ENCODE measurements at places on chromosomes 1 and 21.
A peak's percentile ranks its signal among the peaks of the same experiment; 100 is the strongest.

DNA sequence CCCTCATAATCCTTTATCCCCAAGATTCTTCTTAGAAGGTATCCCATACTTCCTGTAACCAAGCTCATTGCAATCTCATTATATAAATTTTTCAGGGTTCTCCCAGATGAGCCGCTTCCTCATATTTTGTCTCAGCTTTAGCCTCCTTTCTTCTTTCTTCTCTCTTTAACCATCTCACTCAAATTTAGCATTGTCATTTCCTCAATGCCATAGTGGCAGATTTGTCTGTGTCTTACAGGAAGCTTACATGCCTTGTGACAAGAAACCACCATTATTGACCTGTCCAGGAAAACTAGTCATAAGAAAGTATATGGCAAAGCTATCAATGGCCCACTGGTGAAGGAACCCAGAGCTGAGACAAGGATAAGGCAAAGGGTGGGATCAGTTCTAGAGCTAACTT lies 6.0 kb upstream of the FCRL2 start:
- no peak for DNase-seq

GRCh38 chr1:246145900-246146299 lies 361.2 kb downstream of the SMYD3 start:
- DNase-seq = no peak

- no peak for DNase-seq
Measured at GRCh38 chr1:91637539-91637994, 136.9 kb downstream of the CDC7 start.

DNA sequence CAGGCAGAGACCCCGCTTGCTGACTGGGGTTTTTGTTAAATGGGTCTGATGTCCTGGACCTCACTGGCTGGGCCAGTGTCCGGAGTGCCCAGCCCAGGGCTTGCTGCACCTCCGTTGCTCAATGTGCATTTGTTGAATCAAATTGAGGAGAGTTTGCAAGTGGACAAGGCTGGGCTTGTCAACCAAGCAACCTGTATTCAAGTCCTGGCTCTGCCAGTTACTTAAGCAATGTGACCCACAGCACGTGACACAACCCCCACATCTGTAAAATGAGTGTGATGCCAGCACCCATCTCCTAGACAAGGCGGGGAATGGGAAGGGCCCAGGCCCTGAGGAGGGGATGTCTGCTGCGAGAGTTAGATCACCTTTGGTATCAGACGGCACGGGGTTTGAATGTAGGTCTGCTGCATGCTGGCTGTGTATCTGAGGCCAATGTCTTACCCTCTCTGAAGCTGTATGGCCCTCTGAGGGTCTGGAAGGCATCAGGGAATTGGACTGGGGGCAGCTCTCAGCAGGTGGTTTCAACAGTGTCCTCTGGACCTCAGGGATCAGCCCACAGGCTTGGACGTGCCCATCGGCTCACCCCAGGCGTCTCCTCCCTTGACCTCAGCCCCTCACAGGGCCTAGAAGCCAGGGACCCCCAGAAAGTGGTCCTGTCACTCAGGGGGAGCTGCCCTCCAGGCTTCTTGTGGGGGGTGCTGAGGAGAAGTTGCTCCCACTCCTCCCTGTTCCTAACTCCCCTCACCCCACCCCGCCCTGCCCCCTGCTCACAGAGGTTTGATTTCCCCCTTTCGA lies 51.0 kb upstream of the RUNX3 start:
- no peak for DNase-seq

DNA sequence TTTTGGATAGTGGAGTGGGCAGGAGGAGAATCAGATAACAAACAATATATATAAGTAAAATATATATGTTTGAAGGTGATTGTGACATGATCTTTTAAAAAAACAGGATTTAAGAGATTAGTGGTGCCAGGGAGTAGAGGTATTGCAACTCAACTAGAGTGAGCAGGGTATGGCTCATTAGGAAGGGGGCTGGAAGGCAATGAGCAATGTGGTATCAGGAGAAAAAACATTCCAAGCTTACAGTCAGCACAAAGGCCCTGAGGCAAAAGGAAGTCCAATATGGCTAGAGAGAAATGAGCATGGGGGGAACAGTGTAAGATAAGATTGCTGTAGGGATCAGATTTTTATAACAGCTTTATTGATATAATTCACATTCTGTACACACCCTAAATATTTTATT lies 5.3 kb upstream of the GADD45A start:
- DNase-seq = no peak

GRCh38 chr1:117627546-117628130 lies 21.8 kb downstream of the TENT5C start:
- DNase-seq = no peak

DNA sequence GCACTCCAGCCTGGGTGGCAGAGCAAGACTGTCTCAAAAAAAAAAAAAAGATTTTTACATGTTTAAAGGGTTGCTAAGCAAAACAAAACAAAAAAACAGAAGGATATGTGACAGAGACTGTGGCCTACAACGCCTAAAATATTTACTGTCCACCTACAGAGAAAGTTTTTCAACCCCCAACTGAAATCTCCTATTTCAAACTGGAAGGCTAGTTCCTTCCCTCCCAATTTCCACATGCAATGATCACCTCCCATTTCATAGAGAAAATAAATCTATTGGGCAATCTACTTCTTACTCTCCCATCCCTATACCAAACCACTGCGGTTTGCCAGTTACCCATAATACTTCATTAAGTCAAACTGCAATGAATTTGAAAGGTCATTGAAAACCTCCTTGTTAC lies 74.2 kb downstream of the ST3GAL3 start:
- no peak for DNase-seq

GRCh38 chr1:150563340-150564038 lies 14.3 kb downstream of the ADAMTSL4 start:
- DNase-seq = no peak

GRCh38 chr1:26359981-26360806 lies 6.3 kb upstream of the CRYBG2 start:
- peak; percentile 35 for DNase-seq

GRCh38 chr1:211420389-211420788 lies 71.6 kb downstream of the RD3 start:
- no peak for DNase-seq

GRCh38 chr1:7121622-7121988 lies 336.4 kb downstream of the CAMTA1 start:
- DNase-seq = no peak

GRCh38 chr1:23215751-23216449 lies 1.4 kb downstream of the HTR1D start:
- no peak for DNase-seq

DNA sequence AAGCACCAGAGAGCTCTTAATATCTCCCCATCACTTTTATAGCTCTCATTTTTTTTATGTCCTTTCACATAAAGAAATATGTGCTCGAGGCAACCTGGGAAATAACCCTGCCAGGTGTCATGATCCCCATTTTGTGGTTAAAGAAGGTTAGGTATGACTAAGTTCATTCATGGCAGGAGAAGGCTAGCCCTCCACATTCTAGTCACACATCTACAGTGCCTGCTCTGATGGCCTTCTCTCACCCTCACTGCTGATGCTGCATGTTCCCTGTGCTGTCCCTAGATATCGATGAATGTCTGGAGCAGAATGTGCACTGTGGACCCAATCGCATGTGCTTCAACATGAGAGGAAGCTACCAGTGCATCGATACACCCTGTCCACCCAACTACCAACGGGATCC lies 187.5 kb downstream of the TPR start:
- no peak for DNase-seq

DNA sequence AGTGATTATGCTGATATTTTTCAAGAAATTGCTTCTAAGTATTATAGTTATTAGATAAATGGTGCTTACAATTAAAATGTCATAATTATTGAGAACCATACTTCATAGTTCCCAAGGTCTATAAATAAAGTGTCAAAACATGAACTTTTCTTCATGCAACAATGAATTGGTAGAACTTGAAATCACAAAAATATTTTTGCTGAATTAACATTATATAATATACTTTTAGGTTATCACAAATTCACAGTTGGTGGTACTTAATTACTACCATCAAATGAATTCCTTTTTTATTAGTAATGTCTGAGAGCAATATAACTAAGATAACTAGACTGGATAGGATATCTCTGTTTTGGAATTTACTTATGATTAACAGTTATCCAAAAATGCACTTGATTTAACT lies 4.7 kb downstream of the DNM3 start:
- DNase-seq = no peak

GRCh38 chr21:41993744-41994143 lies 16.4 kb downstream of the ZBTB21 start:
- DNase-seq = no peak

GRCh38 chr1:244138399-244138798 lies 87.3 kb downstream of the ZBTB18 start:
- DNase-seq = no peak

DNA sequence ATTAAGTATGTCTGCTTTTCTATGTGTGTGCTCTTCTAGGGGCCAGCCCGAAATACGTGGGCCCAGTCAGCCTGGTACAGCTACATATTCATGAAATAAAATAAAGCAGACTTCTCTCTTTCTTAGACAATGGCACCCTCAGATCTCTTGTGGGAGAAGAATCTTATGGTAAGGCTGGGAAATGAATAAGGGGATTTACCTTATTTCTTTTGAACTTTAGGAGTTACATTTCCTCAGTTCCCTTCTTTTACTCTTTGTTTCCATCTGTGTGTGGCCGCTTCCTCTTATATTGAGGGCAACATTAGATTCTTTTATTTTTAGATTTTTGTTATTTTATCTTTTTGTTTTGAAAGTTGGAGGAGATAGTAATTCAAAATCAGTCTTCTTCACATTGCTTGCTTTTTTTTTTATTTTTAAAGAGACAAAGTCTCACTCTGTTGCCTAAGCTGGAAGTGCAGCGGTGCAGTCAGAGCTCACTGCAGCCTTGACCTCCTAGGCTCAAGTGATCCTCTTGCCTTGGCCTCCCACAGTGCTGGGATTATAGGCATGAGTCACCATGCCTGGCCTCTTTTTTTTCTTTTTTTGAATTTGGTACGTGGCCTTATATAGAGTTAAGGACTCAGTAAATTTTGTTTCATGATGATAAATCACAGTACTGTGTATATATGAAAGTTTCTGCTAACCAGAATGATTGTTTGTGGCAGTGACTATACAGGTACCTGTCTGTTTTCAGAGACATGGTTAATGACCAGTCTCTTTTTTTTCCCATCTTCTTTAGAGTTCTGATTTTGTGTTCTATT lies 9.1 kb downstream of the LAMC1 start:
- no peak for DNase-seq

DNA sequence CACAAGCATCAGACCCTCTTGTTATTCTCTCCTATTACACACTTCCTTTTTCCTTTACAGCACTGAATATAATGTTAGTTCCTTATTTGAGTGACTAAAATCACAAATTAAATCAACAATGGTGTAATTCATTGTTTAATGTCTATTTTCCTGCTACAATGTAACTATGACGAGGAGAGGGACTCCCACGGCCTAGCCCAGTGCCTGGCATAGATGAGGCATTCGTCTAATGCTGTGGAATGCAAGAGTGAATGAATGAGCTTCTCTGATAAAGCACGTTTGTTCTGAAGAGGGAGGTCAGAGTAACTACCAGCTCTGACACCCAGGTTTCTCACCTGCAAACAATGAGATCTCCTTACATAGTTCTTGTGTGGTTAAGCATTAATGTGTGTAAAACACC lies 479.4 kb downstream of the OMA1 start:
- no peak for DNase-seq

DNA sequence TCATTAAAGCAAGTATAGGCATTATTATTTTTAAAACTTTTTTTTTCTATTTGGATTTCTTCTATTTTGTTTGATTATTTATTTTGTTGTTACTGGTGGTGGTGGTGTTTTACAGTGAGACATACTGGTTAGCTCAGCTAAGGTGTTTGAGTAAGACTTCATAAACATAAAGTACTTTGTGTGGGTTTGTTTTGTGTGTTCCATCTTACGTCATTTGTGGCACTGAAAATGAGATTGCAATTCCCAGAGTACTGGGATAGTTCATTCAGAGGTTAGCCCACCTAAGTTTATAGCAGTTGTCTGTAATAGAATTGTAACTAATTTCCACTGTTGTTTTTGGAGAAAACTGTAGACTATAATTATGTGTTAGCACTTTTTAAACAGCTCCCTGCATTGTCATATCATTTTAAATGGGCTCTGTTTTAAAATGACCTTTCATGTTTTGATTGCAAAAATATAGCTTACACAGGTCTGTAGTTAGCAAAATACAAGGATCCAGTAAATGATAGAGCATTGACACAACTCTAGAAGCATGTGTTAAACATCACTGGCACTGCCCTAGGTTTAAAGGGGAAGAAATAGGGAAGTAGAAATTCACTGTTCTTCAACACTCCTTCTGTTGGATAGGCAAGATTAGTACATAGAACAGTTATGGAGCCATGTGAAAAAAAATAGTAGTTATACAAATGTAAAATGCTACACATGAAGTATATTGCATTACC lies 171.7 kb downstream of the NFIA start:
- DNase-seq = no peak

GRCh38 chr1:13813398-13814012 lies 113.5 kb downstream of the PRDM2 start:
- peak; percentile 35 for DNase-seq

DNA sequence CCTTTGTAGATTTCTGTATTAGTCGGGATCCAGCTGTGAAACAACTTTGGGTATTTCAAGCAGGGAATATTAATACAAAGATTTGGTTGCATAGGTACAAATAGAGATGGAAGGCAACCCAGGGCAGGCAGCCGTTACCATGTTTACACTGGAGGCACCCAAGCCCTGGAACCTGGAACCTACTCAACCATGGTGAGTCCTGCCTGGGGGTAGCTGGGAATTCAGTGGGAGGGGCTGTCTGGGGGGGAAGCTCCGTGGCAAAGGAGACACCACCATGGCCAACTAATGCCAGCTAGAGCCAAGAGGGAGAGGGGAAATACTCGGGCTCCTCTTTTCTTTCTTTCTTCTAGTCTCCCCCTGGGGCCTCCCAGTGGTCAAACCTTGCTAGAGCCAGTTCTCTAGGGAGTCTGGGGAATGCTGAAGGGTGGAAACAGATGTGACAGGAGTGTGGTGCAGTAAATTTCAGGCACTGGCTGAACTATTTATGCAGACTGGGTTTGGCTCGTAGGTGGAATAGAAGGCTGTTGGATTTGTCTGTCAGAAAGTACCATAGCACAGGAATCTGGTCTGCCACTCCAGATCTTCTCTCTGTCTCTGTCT lies 91.9 kb upstream of the CACNA1E start:
- DNase-seq = no peak

- no peak for DNase-seq
Measured at GRCh38 chr1:233012021-233012420, 61.6 kb downstream of the NTPCR start.

GRCh38 chr1:194717334-194717733 lies 1530.9 kb upstream of the B3GALT2 start:
- DNase-seq = no peak

- peak; percentile 0 for DNase-seq
Measured at GRCh38 chr1:53551428-53551995, 92.3 kb downstream of the DMRTB1 start.
